ENCODE measurements at places on chromosomes 3 and 15.
A peak's percentile ranks its signal among the peaks of the same experiment; 100 is the strongest.

- no peak for DNase-seq
Measured at GRCh38 chr15:22944651-22945050, 35.5 kb downstream of the CYFIP1 start.

- DNase-seq = no peak
Measured at GRCh38 chr15:48363474-48363873, 32.2 kb downstream of the DUT start.

DNA sequence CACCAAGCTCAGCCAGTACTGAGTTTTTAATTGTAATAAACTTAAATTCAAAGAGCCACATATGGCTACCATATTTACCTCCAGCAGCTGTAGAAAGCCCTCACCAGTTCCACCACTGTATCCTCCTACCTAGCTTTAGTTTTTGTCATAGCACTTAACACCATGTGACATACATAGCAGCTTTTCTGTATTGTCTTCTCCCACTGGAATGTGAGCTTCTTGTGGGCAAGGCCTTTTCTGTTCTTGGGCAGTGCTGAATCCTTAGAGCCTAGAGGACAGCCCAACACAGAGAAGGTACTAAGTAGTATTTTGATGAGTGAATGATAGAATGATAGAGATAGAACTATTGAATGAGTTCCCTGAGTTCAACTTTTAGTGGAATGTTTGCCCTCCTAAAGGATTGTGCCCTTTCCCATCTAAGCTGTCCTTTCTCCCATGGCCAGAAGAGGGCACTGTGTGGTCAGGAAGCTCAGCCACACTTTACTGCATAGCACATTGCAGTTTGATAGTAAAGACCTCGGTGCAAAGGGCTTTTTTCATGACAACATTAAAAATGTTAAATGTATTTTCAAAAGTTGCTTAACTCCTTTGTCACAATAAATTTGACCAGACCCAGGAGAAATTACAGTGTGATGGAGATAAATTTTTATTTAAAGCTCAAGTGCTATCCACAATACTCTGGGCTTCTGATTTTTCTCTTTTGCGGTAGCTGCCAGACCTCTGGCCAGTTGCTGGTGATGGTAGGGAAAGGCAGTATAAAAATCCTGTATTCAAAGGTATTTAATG is 115.8 kb downstream of the GHSR start:
- DNase-seq = no peak

- DNase-seq = peak; percentile 81
Measured at GRCh38 chr15:55290528-55291057, 980 bp upstream of the RAB27A start.

GRCh38 chr3:37926611-37927010 is 64.0 kb upstream of the VILL start:
- no peak for DNase-seq

DNA sequence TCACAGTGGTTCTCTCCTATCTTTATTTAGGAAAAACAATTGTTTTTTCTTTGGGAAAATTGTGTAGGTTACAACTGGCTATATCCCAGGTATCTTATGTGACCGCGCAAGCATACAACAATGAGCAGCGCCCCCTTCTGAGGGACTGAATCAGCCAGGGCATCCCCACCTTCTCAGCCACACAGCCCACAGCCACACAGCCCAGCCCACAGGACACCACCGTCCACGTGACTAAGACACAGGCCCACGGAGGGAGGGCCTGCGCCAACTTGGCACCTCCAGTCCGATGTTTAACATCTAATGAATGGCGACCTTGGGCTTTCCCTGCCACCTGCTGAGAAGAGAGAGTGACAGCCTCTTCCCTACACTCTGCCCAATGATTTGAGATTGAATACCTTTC is 68.1 kb downstream of the ATP10A start:
- no peak for DNase-seq

- no peak for DNase-seq
Measured at GRCh38 chr3:86991482-86991815, 500 bp upstream of the VGLL3 start.

GRCh38 chr3:146280864-146281263 is 30.0 kb upstream of the PLSCR4 start:
- peak; percentile 12 for DNase-seq

- DNase-seq = no peak
Measured at GRCh38 chr15:36029606-36030210, 483.7 kb upstream of the DPH6 start.

- DNase-seq = no peak
Measured at GRCh38 chr3:195021692-195022091, 249.3 kb downstream of the XXYLT1 start.

- DNase-seq = no peak
Measured at GRCh38 chr3:10915376-10915775, 77.2 kb upstream of the SLC6A1 start.

DNA sequence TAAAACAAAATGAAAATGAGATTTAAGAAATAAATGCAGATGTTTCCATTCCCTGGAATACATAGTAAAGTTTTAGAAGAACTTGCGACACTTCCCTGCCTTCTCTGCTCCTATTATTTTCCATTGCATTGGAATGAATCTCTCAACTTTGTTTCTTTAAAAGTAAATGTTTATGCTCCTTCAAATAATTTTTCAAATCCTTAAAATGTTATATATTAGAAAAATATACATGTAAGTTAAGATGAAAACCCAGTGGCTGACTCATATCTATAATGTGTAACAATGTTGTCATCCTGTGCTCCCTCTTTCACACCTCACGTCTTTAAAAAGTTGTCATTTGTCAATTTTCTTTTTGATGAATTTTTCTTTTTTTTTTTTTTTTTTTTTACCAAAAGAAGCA is 3.6 kb downstream of the RBMS3 start:
- DNase-seq = no peak

GRCh38 chr3:62284442-62284841 is 88.9 kb downstream of the FEZF2 start:
- no peak for DNase-seq

DNA sequence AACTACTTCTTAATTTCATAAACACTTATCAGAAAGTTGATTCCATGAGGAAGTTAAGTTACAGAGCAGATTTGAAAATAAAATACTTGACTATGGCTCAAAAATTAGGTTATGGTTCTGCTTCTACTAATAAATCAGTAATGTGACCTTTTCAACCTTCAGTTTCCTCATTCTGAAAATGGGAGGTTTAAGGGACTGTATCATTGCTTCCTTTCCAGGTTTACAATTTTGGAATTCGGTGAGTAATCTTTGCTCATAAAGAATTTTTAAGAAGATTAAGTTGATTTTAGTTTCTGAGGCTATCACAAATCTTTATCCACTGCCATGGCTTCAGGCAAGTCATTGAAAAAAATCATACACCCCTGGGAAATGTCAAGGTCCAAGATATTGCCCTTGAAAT is 1061.2 kb downstream of the DIPK2A start:
- no peak for DNase-seq

- no peak for DNase-seq
Measured at GRCh38 chr3:58835086-58835485, 168.5 kb upstream of the FAM3D start.

DNA sequence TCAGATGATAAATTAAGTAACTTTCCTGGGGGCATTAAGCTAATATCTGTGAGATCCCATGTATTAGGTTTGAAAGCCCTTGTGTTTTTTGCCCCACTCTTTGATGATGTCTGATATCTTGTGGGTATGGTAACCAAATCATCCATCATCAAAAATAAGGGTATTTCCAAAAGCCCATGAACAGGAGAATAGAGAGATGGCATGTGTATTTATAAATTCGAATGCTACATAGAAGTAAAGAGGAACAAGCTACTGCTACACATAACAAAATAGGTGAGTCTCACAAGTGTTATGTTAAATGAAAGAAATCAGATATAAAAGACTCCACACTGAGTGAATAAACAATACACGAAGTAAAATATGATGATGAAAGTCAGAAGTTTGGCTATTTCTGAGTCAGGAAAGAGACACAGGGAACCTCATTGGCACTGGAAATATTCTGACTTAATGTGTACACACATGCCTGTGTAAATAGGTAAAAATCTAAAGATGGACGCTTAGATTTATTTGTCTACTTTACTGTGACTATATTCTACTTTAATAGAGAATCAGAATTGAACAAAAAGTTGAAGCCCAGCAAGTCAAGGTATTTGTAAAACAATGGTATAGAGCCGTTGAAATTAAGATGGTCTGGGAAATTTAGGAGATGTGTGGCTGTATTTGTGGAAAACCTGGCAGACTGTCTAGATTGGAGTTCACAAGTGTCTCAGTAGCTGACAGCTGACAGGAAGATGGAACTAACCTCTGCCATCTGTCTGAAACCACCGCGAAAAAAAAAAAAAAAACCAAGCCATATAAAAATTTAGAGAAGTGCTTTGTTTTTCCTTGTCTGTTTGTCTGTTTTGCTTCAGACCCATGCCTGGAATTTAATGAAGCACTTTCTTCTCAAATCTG is 111.0 kb upstream of the TGFBR2 start:
- no peak for DNase-seq

All from heart right ventricle (tissue), 16 donors.